ENCODE measurements at places on chromosomes 4 and X. TPM values are rescaled to one million over a fixed set of nuclear protein-coding genes. Genes with fewer than 3 reads are reported as not detected.

DNA sequence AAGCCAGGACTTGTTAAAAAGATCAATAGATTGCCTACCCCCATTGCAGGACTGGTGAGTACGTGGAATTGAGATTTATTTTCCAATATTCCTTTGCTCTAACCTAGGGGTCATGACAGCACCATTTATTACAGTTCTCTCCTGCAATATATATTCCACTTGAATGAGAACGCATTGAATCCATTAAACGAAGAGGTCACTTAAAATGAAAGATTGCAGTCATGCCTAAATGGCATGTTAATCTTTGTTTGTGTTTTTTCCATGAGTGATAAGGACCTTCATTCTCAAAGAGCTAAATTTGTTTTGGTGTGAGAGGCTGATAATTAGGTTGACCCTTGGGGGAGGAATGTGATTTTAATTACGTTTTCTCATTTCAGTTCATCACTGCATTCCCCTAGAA lies 13.5 kb upstream of the LIMCH1 start:
- no peak for DNase-seq

The AMBN gene
- not detected for polyA plus RNA-seq

The LIAS gene
- 30.5 TPM for polyA plus RNA-seq

DNA sequence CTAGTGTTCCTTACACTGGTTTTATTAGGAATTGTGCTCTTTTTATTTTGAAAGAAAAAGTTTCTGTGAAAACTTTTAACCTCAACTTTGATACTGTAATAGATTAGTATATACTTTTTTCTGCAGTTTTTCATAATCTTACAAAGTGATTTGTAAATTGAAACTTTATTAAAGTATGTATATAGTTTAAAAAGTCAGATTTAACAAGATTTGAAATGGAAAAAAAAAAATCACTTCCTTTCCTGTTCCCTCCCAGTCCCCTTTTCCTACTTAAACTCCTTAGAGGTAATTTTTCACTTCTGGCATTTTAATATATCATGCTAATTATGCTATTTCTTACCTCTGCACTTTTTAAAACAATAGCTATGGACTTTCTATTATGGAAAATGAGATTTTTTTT lies 49.3 kb downstream of the PAQR3 start:
- no peak for DNase-seq

DNA sequence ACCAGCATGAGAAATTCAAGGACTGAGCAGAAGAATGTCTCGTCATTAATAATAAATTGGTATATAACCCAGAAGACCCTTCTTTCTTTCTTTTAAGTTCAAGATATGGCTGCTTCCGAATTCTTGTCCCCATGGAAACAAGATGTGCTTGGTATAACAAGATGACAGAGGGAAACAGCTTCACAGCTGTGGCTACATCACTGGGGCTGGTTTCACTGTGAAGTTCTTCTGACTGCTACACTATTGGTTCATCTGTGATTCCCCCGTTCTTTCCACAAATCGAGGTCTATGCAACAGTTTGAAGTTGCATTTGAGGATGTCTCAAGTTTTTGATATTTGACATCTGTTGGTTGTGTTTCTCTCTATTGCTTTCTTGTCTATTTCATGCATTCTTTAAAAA lies 12.3 kb upstream of the DTHD1 start:
- no peak for DNase-seq

The VSIG4 gene
- 15.9 TPM for polyA plus RNA-seq

GRCh38 chrX:13265111-13265510 lies 54.7 kb downstream of the ATXN3L start:
- no peak for DNase-seq

The ANOS1 gene
- polyA plus RNA-seq: 0.69 TPM

DNA sequence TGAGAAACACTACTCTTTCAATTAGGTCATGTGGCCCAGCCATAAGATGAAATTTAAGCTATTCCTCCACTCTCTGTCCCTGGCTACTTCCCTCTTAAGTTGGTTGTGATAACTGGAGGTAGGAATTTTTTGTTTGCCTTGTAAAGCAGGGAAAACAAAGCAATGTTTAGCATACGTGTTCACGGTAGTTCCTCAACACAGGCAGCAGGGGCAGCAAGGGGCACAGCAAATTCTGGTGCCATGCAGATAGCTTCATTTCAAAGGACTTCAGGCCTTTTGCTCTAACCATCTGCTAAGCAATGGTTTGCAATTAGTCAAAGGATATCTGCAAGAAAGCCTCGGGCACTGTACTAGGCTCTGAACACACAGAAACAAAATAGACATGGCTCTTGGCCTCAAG lies 330.2 kb downstream of the ZIC3 start:
- no peak for DNase-seq

- no peak for DNase-seq
These were observed 90.0 kb upstream of the EXOC1L start for GRCh38 chr4:55729351-55730279.

DNA sequence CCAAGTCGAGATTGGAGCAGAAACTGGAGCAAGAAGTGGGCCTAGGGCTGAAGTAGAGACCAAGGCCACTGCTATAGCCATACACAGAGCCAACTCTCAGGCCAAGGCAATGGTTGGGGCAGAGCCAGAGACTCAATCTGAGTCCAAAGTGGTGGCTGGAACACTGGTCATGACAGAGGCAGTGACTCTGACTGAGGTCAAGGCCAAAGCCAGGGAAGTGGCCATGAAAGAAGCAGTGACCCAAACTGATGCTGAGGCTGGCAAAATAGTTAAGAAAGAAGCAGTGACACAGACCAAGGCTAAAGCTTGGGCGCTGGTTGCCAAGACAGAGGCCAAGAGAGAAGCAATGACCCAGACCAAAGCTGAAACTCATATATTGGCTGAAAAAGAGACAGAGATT lies 3.5 kb downstream of the ARMCX4 start:
- DNase-seq: no peak

DNA sequence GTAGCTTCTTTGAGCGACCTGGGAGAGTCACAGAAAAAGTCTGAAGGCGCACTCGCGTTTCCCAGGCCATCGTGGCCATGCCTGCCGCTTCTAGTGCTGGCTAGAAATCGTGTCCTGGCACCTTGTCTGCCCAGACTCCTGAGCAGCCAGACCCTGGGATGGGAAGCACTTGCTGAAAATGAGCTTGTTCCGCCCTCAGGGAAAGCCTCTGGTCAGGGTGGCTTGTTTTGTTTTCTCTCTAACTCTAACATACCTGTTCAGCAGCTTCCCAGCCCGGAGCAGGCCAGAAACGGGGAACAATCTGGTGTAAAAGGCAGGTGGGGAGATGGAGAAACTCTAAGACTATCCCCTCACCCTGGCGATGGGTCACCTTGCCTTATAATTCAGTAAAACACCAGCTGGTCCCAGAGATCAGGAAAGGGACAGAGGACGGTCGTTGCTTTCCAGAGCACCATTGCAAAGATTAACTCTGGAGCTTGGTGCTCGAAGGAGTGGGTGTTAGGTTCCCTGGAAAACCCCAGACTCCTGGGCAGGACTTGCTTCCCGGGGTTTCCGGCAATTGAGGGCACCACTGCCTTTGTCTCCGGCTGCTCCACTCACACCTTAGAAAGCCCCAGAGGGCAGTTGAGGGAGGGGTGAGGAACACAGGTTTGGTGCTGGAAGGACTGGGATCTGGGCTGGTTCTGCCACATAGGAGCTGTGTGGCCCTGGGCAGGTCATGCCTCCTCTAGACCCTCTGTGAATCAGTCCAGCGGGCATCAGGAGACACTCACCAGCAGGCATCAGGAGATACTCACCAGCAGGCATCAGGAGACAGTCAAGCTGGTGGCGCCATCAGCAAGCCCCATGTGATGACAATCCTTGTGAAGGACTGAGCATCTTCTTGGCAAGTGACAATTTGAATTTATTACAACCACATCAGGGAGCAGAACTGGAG lies 4.5 kb upstream of the SH3TC1 start:
- DNase-seq: no peak

DNA sequence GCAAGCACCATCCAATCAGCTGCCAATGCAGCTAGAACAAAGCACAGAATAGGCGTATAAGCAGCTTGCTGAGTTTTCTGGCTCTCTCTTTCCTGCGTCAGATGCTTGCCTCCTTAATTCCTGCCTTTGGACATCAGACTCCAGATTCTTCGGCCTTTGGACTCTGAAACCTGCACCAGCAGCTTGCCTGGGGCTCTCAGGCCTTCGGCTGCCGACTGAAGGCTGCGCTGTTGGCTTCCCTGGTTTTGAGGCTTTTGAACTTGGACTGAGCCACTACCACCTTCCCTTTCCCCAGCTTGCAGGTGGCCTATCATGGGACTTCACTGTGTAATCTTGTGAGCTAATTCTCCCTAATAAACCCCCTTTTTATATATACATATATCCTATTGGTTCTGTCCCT lies 6.1 kb downstream of the TMEM192 start:
- no peak for DNase-seq

DNA sequence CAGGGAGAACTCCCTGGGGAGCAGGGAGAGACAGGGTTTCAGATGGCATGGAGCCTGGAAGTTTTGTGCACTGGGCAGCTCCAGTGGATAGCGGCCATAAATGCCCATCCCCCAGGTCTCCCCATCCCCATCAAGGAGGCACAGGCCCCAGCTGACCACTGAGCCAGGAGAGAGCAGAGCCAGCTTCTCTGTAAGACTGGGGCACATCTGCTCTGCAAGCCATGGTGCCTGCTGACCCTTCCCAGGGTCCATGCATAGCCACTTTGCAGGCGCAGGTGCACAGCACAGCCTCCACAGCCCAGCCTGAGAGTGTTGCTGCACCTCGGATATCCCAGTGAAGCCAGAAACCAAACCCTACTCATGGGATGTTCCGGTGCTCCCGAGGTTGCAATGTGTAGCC lies 206.3 kb upstream of the SPANXN4 start:
- no peak for DNase-seq

GRCh38 chrX:120090208-120090607 lies 12.7 kb upstream of the RHOXF2B start:
- no peak for DNase-seq

The RRH gene
- polyA plus RNA-seq: 0.37 TPM

The BEX5 gene
- 42.4 TPM for polyA plus RNA-seq

GRCh38 chr4:111494471-111494870 lies 650.8 kb upstream of the FAM241A start:
- DNase-seq: no peak

DNA sequence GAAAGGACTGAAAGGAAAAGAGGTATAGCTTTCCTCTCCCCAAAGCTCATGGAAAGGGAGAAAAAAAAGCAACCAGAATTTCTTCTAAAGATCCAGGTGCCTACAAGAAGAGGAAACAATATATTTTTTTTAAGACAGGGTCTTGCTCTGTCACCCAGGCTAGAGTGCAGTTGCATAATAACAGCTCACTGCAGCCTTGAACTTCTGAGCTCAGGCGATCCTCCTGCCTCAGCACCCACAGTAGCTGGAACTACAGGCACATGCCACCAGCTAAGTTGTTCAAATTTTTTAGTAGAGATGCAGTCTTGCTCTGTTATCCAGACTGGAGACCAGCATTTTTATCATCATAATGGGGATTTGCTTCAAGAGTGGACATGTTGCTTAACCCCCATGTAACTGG lies 30.5 kb upstream of the BBS12 start:
- DNase-seq: no peak

DNA sequence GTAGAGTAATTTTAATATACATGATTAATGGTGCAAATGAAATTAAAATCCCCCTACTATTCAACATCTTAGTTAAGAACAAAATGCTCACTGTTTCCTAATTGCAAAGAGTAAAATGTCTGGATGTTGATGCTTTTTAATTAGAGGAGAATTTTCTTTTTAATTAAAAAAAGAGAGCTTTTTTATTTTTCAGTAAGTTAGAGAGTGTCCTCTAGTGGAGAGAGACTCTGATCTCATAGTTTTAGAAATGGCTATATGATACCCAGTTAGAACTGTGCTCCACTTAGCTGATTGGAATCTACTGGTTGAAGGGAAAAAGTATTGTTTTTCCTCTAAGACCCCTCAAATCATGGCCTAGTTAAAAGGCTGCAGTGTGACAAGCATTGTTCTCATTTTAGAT lies 312.0 kb upstream of the MAGEB2 start:
- DNase-seq: no peak

The IDUA gene
- 11.9 TPM for polyA plus RNA-seq

DNA sequence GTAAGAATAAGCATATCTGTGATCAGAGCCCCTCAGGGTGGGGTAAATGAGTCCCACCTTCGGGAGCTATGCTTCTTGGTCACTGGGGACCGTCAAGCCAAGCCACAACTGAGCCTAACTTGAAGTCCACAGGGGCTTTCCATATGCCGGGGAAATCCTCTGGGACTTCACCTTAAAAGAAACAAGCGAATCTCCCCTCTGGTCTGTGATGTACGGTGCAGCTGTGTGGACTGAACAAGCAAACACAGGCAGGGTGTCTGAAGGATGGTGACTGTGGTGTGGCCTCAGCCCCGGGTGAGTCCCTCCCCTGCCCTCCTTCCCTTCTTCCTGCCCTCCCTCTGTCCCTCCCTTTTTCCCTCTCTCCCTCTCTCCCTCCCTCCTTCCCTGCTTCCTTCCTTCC lies 29.7 kb upstream of the PPP2R2C start:
- DNase-seq: no peak

GRCh38 chr4:178280362-178280761 lies 838.1 kb upstream of the AGA start:
- DNase-seq: no peak

The SH3RF1 gene
- polyA plus RNA-seq: 8.2 TPM

DNA sequence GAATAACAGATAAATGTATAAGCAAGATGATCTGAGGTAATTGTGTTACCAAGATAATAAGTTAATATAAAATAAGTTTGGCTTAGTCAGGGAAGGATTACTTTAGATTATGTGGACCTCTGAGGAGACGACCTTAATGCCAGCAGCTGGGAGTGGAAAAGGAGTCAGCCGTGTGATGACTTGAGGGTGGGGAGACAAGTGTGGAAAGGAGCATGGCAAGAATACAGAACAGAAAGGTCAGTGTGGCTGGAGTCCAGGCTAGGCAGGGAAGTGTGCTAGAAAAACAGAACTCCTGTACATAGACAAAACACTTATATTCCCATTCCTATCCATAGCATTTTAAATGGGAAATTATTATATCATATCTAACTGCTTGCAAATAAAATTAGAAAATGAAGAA lies 138.8 kb downstream of the PDLIM5 start:
- no peak for DNase-seq

- DNase-seq: no peak
These were observed 220.3 kb downstream of the PTTG2 start for GRCh38 chr4:38180456-38180855.
